NCI-H774 (cell line): ENCODE measurements at places on chromosomes 12 and 14.

DNA sequence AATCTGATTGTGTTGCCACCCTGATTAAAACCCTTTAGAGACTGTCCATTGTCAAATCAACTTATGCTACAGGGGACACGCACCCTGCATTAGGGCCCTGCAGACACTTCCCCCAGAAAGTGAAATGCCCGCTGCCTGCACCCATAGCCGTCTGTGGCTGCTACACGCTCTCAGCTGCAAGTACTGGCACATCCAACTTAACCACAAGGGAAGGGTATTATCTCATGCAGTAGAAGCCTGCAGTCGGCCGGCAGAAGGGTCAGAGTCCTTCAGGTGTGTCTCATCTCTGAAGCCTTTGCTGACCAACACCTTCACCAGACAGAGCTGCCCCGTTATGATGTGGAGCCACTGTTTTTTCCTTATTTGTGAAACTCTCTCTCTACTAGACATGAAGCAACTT lies 20.8 kb downstream of the CFAP251 start:
- no peak for DNase-seq

DNA sequence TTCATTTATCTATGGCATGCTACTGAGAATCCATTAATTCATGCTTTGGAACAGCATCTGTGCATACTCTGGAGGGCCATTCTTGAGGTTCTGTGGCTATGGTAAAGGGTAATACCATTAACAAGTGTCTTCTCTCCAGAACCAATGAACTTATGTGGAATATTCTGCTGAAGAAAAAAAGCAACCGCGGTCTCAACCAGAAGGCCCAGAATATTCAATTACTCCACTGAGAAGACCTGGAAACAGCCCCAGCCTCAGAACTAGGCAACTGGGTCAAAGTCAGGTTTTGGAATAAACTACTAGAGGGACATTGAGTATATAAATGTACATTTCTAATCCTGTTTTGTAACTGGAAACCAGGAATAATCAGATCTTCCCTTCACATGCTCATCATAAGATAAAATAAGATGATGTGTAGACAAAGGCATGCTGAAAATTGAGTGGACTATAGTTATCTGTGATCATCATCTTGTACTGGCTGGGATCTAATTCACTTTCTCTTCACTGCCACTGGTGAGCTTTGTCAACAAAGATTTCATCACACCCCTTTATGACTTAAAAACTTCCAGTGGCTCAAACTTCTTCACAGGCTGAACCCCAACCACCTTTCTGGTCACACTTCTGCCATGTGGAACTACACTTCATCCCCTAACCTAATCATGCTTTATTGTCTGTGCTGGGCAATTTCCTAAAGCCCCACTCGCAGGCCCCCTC lies 6.0 kb downstream of the SPTB start:
- DNase-seq: no peak

- DNase-seq: no peak
These were observed 162.0 kb downstream of the IPO8 start for GRCh38 chr12:30533558-30534265.

- DNase-seq: no peak
These were observed 23.3 kb downstream of the NINJ2 start for GRCh38 chr12:639988-640387.

GRCh38 chr12:110548678-110549077 lies 34.4 kb downstream of the PPTC7 start:
- DNase-seq: no peak

DNA sequence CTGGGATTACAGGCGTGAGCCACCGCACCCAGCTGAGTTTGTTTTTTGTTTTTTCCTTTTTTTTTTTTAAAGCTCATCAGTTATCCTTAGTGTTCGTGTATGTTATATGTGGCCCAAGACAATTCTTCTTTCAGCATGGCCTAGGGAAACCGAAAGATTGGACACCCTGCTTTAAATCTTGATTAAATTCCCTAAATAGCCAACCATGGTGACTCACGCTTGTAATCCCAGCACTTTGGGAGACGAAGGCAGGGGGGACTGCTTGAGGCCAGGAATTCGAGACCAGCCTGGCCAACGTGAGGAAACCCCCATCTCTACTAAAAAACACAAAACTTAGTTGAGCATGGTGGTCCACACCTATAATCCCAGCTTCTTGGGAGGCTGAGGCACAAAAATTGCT lies 131.1 kb downstream of the MED13L start:
- no peak for DNase-seq

DNA sequence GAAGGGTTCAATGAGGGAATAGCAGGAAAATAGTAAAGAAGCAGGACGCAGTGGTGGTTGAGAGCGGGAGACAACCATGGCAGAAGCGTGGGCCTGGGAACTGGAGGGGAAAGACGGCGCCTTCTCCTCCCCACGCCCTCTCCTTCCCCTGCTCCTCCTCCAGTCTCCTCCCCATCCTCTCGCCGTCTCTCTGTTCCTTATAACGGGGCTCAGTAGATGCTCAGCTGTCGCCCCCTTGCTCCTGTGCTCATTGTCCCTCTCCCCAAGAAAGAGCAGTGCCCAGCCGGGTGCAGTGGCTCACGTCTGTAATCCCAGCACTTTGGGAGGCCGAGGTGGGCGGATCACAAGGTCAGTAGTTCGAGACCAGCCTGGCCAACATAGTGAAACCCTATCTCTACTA lies 142.0 kb downstream of the BCL11B start:
- no peak for DNase-seq

GRCh38 chr12:22169376-22169775 lies 123.4 kb downstream of the CMAS start:
- DNase-seq: no peak

GRCh38 chr14:83101846-83102245 lies 1568.2 kb upstream of the SEL1L start:
- no peak for DNase-seq

GRCh38 chr12:113831476-113831875 lies 134.6 kb downstream of the RBM19 start:
- DNase-seq: no peak

DNA sequence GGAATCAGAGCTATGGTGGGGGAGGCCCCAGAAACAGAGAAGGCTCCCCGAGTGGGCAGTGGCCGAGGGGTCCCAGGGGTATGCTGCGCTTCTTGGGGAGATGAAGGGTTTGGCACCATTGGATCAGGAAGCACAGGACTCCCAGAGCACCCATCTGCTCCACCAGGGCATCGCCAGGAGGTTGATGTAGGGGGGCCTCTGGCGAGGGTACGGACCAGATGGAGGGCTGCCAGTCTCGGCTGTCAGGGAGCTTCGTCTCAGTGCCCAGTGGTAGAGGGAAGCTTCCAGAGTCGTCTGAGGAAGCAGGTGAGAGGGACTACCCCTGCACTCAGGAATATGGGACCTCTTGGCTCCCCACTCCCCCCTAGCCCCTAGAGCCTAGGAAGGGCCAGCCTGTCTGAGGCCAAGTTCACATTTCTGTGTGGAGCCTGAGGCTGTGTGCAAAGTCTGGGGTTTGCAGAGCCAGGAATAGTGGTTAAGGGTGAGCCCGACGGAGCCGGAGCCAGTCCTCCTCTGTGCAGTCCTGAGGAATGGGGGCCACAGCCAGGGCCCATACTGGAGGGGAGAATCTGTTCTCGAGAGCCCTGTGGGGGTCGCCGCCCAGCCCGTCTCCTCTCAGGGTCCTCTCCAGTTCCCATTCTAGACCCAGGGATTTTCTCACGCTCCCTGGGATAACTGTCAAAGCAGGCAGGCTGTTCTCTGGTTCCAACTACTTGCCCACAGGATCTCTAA lies 10.2 kb downstream of the SLC48A1 start:
- no peak for DNase-seq

DNA sequence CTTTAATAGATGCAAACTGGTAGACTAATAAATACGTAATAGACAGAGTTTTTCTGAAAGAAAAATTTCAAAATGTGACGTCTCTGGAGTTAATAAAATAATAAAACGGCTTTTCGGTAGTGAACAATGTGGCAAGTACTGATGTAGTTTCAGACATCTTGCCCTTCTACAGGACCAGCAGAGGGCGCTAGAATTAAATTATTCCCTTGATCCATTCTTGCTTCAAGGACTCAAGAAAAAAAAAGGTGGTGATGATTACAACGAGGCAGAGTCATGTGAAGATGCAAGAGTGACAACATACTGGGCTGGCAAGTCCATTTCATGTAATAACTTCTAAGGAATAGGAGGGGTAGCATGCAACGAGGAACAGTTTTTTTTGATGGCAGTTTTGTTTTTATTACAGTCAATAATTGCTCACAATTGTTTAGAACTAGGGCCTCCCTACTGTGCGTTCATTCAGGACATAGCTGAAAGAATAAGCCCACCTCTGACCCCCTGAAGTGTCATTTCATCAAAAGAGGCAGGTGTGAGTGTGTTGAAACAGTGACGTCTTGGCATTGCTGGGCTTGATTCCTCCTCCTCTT lies 101.0 kb upstream of the GZMB start:
- DNase-seq: peak; percentile 66

GRCh38 chr12:33357181-33357580 lies 82.4 kb downstream of the SYT10 start:
- DNase-seq: no peak

GRCh38 chr12:79067977-79068376 lies 203.4 kb downstream of the SYT1 start:
- no peak for DNase-seq

GRCh38 chr14:103923863-103924262 lies 4.4 kb upstream of the TDRD9 start:
- no peak for DNase-seq

- DNase-seq: no peak
These were observed 1.9 kb downstream of the TEAD4 start for GRCh38 chr12:2960996-2961616.

GRCh38 chr14:91379579-91379932 lies 38.1 kb downstream of the CCDC88C start:
- DNase-seq: no peak

DNA sequence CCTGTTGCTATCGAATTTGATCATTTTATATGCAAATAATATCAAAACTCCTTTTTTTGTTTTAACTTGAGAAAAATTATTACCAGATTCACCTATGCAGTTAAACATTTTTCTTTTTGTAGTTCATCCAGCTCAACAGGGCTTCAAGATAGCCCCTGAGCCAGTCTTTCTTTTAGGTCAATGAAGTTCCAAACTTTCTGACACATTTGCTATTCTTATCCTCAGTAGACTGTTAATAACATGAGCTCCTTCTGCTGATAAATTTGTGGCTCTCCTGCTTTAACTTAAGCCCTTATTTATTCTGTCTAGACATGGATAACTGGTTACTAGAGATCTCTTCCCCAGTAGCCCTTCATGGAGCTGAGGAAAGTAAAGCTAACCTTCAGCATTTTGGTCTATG lies 33.2 kb upstream of the SSPN start:
- no peak for DNase-seq

- no peak for DNase-seq
These were observed 101.7 kb downstream of the RTN1 start for GRCh38 chr14:59768855-59769375.

GRCh38 chr12:127771546-127771945 lies 495.4 kb upstream of the TMEM132C start:
- no peak for DNase-seq

DNA sequence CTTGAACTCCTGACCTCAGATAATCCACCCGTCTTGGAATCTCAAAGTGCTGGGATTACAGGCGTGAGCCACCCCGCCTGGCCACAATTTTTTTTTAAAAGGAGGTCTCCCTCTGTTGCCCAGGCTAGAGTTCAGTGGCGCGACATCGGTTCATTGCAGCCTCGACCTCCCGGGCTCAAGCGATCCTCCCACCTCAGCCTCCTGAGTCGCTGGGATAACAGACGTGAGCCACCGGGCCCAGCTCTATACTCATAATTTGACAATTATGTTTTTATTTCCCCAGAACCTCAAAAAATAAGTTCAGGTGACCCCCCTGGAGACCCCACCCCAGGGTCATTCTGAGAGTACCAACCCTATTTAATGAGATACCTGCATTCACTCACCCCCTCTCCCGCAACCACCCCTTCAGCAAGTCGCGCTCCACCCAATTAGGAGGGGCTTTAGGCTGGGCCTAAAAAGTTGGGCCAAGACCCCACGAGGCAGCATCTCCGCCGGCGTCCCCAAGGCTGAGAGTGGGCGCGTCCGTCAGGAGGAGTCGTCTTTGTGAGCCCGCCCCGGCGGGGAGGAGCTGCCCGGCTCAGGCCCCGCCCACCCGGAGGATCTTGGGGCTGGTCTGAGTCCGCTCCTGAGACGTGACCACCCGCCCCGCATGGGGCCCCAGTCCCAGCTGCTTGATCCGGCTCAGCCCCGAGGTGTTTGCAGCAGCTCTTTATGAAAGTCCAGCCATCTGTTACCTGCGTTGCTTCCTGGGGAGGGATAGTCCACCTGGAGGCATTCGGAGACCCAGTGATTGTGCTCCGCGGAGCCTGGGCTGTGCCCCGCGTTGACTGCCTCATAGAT lies at the start of gene ANKRD33:
Gene ANKRD33, plus strand, starts transcription at position 628 of the 840 bp plus-strand sequence. Its CDS starts 84 bp downstream, at position 712.
- no peak for DNase-seq

DNA sequence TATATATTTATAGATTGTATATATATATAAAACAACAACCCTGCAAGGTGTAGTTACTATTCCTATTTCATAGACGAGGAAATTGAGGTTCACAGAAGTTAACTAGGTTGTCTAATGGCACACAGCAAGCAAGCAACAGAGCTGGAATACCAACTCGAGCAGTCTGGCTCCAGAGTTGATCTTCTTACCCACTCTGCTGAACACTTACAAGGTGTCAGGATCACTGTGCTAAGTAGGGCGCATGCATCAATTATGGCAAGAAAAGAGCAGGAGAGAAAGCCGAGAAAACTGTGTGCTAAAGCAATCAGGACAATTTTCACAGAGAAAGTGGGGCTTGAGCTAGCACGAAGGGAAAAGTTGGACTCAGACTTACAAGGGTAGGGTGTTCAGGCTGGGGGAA lies 15.9 kb upstream of the ARMH4 start:
- no peak for DNase-seq

- DNase-seq: no peak
These were observed 1.4 kb downstream of the PPM1A start for GRCh38 chr14:60250257-60251035.

GRCh38 chr14:26859483-26859882 lies 261.6 kb upstream of the NOVA1 start:
- DNase-seq: no peak

DNA sequence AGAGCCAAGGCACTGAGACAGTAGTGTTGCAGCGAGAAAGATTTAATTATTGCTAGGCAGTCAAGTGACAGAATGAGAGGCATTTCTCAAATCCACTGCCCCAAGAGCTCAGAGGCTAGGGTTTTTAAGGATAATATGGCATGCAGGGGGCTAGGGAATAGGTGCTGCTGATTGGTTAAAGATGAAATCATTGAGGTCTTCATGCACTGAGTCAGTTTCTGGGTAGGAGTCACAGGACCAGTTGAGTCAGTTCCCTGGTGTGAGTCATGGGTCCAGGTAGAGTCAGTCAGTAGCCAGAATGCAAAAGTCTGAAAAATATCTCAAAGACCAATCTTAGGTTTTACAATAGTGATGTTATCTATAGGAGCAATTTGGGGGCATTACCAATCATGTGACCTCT lies 323.8 kb downstream of the RGS6 start:
- DNase-seq: no peak

DNA sequence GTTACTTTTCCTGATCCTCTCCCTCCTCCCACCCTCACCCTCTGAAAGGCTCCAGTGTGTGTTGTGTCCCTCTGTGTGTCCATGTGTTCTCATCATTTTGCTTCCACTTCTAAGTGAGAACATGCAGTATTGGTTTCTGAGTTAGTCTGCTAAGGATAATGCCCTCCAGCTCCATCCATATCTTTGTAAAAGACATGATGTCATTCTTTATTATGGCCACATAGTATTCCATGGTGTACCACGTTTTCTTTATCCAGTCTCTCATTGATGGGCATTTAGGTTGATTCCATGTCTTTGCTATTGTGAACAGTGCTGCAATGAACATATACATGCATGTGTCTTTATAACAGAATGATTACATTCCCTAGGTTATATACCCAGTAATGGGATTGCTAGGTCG lies 51.9 kb upstream of the BBS10 start:
- no peak for DNase-seq

GRCh38 chr12:48601013-48601756 lies 31.3 kb upstream of the LALBA start:
- no peak for DNase-seq
